ENCODE measurements at places on chromosomes 12 and 14.

DNA sequence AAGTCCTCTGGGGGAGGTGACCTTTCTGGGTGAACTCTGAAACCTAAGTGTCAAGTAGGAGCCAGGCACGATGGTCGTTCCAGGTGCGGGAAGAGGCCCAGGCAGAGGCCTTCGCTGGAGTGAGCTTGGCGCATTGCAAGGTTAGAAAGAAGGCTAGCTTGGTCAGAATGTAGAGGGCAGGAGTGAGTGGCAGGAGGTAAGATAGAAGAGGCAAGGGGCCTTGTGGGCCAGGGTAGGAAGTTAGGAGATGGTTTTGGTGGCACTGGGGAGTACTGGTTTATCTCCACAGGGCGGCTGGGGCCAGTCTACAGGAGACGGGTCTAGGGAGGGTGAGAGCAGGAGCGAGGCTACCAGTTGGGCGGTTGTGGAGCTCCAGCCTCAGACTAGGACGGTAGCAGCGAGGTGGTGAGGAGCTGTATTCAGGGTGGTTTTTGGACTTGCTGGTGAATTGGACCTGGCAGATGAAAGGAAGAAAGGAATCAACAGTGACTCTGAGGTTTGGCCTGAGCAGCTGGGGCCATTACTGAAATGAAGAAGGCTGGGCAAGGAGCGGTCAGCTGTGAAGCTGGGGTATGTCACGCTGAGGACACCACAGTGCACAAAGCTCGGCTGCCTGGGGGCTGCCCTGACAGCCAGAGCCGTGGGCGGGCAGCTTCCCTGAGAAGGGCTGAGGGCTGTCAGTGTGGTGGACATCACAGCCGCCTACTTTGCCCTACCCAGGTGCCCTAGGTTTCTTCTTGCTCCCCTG, 9.0 kb downstream of the MLXIP start:
- no peak for DNase-seq

DNA sequence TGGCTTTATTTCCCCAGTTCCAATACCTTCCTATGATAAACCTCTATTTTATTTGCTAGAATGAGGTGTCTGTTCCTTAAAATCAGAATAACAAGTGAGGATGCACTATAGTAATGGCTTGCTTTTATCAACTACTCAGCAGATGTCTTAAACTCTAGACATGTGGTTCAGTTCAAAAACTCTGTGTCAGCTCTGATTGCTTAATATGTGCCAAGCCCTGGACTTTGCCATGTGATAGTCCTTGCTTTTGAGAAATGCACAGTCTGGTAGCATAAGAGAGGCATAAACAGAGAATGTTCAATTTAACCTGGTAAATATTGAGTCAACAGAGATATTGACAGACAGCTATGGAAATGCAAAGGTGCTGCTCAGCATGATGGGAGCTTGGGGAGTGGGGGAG, 254.8 kb downstream of the PDZRN4 start:
- no peak for DNase-seq

GRCh38 chr14:96162265-96162664, 42.4 kb upstream of the BDKRB2 start:
- DNase-seq: no peak

- no peak for DNase-seq
Observed at GRCh38 chr12:1644534-1645438, 15.8 kb downstream of the WNT5B start.

- DNase-seq: no peak
Observed at GRCh38 chr12:122366685-122367475, 55.6 kb downstream of the CLIP1 start.

DNA sequence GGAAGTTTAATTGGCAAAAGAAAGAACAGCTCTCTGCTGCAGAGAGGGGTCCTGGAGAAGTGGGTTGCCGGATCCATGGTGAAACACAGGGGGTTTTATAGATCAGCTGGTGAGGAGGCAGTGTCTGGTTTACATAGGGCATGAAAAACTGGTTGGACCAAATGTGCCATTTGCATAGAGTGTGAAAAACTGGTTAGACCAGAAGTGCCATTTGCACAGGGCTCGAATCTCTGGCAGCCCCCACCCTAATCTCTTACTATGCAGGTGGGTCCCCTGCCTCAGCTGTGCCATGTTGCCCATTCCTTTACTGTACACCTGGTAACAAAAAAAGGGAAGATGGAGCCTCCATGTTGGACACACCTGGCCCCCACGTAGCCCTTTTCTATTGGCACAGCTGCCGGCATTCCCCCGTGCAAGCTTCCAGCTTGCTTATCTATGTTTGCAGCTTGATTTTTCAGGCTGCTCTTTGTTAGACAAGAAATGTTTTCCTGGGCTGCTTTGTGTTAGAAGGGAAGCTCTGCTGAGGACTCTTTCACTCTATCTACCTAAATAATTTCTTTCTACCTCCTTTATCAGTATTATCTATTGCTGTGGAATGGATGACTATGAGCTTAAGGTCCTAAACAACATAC, 61.1 kb upstream of the TMEM132D start:
- no peak for DNase-seq

DNA sequence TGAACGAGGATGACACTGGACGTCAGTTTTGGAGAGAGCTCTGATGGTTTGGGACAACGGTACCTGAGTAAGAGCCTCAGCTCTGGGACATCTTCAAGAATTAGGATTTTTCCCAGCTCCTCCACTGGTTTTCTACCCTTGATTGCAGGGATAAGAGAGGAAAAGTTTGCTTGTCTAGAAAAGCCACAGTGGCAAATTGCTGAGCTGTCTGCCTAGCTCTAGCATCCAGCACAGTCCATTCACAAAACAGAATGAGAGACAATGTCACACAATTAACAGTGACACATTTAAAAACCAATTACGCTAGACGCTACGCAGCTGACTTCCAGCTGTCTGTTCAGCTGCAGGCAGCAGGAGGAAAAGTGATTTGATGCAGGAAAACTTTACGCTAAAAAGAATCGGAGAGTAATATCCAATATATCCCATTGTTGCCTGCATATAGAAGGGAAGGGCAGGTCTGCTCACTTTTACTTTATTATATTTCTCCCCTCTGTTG, 168.1 kb upstream of the PRICKLE1 start:
- no peak for DNase-seq
